Fibroblast of lung (primary cell): ENCODE measurements at places on chromosomes 4 and X. TPM values are rescaled to one million over a fixed set of nuclear protein-coding genes. Genes with fewer than 3 reads are reported as not detected.
A peak's percentile ranks its signal among the peaks of the same experiment; 100 is the strongest.

PCDH7 gene
- 2.3 and 9.0 TPM in 2 replicates for total RNA-seq

XAGE1A gene
- total RNA-seq, result not detected in 2 replicates

HELT gene
- not detected in 2 replicates for total RNA-seq

- H3K4me3 ChIP-seq, result no peak overlapping the region
- no peak for DNase-seq
- no peaks in the 10 kb centered on the region for H3K27me3 ChIP-seq
- H3K4me1 ChIP-seq, result no peaks in the 10 kb centered on the region
Measured at GRCh38 chrX:7254144-7254543, 106.2 kb upstream of the PUDP start.

DNA sequence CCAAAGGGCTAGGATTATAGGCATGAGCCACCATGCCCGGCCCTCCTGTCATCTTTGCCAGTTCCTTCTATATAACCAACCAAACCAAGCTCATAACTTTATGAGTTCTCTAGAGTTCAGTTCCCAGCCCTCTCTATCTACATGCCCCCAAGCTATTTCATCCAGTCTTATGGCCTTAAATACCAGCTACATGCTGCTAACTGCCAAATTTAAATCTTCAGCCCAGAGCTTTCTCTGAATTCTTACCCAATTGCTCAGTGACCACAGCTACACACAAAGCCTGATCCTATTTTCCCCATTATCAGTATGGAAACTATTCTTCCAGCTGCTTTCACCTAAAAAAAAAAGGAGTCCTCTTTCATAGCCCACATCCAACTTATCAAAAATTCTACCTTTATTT is 23.1 kb downstream of the TMEM184C start:
- H3K27me3 ChIP-seq, result no peaks in the 10 kb centered on the region
- H3K4me3 ChIP-seq, result no peak overlapping the region
- no peaks in the 10 kb centered on the region for H3K4me1 ChIP-seq

DNA sequence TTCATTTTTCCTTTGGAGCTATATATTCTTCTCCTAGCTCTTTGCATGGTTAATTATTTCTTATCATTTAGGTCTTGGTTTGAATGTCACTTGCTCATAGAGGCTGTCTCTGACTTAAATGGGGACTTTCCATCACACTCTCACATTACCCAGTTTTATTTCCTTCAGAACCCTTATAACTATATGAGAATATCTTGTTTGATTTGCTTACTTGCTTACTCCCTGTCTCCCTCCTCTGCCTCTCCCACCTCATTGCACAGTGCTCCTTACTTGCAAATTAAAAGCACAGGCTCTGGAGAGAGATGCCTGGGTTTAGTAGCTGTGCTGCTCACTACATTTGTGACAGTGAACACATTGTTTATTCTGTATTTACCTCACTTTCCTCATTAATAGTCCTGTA is 174.6 kb downstream of the SOWAHB start:
- peak overlapping the region; percentile 5 for H3K27ac ChIP-seq
- peaks cover 6% of the 10 kb centered on the region for H3K4me1 ChIP-seq
- no peaks in the 10 kb centered on the region for H3K36me3 ChIP-seq
- H3K4me3 ChIP-seq, result no peak overlapping the region

DNA sequence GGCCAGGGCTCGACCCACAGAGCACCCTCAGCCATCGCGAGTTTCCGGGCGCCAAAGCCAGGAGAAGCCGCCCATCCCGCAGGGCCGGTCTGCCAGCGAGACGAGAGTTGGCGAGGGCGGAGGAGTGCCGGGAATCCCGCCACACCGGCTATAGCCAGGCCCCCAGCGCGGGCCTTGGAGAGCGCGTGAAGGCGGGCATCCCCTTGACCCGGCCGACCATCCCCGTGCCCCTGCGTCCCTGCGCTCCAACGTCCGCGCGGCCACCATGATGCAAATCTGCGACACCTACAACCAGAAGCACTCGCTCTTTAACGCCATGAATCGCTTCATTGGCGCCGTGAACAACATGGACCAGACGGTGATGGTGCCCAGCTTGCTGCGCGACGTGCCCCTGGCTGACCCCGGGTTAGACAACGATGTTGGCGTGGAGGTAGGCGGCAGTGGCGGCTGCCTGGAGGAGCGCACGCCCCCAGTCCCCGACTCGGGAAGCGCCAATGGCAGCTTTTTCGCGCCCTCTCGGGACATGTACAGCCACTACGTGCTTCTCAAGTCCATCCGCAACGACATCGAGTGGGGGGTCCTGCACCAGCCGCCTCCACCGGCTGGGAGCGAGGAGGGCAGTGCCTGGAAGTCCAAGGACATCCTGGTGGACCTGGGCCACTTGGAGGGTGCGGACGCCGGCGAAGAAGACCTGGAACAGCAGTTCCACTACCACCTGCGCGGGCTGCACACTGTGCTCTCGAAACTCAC is 3.6 kb downstream of the MID1IP1 start:
- peaks cover 3% of the 10 kb centered on the region for H3K4me1 ChIP-seq
- H3K36me3 ChIP-seq, result no peaks in the 10 kb centered on the region
- peak overlapping the region; percentile 68 for H3K27ac ChIP-seq
- H3K4me3 ChIP-seq, result peak overlapping the region; percentile 74

DNA sequence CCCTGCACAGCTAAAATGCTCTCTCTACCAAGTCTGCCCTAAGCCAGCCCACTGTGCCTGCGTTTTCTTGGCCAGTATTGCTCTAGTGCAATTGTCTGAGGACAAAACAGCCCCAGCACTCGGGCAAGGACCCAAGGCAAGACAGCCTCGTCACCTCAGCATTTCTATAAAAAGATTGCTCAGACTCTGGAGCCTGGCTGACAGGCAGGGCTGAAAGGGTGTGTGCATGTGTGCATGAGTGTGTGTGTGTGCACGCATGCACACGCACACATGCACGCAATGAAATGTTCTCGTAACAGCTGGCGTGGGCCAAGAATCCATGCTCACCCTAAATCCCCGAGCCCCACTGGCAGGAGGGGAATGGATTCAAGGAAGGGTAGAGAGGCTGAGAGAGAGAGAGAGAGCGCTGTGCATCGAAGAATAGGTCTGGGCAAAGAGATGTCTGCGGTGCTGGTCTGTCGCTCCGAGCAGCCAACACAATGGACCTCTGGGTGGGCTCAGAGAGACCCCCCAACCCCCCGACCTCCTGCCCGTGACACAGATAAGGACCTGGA is 579.2 kb downstream of the BCOR start:
- H3K36me3 ChIP-seq, result no peaks in the 10 kb centered on the region
- H3K4me1 ChIP-seq, result no peaks in the 10 kb centered on the region
- peaks cover 10% of the 10 kb centered on the region for H3K27me3 ChIP-seq
- H3K4me3 ChIP-seq, result no peak overlapping the region
- DNase-seq, result peak; percentile 13

DNA sequence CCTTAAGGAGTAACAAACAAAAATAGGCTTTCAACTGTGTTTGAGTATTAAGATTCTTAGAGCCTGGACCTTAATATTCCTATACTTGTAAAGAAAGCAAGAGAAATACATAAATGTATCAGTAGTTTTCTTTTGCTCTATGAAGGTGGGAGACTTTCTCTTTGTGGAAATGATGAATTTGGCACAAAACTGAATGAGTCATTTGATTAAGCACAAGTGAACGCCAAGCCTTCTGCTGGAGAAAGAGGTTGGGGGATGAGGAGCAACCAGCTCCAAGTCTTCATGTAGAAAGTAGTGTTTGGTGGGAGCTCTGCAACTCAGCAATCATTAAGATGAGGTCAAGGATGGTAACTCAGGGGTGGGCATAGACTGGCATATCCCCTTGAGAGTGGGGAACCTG is 49.6 kb downstream of the MEPE start:
- peak; percentile 9 for DNase-seq
- H3K4me1 ChIP-seq, result no peaks in the 10 kb centered on the region
- H3K36me3 ChIP-seq, result no peaks in the 10 kb centered on the region
- H3K27ac ChIP-seq, result no peak overlapping the region
- H3K27me3 ChIP-seq, result no peaks in the 10 kb centered on the region

DNA sequence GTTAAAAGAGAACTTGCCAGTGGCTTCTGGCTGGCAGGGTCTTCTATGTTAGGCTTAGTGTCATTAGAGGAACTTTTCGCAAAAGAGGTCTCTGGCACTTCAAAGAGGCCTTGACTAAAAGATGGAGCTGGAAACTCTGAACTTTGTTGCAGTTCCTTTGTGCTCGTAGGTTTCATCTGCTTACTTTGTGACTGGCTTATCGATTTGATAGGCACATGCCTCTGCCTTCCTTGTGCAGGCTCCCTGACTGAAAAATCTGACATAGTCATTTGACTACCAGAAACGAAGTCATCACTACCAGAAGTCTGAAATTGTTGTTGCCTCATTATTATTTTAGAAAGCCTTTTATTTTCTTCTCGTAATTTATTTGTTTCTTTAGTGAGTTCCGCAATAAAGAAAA is 93.9 kb upstream of the IL13RA1 start:
- H3K4me3 ChIP-seq, result no peak overlapping the region
- no peaks in the 10 kb centered on the region for H3K27me3 ChIP-seq
- no peak for DNase-seq
- H3K36me3 ChIP-seq, result no peaks in the 10 kb centered on the region
- H3K27ac ChIP-seq, result no peak overlapping the region

- no peak overlapping the region for H3K27ac ChIP-seq
- H3K4me1 ChIP-seq, result no peaks in the 10 kb centered on the region
- no peaks in the 10 kb centered on the region for H3K27me3 ChIP-seq
- H3K36me3 ChIP-seq, result no peaks in the 10 kb centered on the region
- no peak overlapping the region for H3K4me3 ChIP-seq
Measured at GRCh38 chr4:23441530-23442069, 448.2 kb downstream of the PPARGC1A start.
